ENCODE measurements at places on chromosomes 3 and 15.

- DNase-seq = no peak
These were observed 38.7 kb upstream of the ROBO2 start for GRCh38 chr3:77001062-77001701.

- DNase-seq = no peak
These were observed 22.7 kb upstream of the CHRNB4 start for GRCh38 chr15:78663703-78664102.

DNA sequence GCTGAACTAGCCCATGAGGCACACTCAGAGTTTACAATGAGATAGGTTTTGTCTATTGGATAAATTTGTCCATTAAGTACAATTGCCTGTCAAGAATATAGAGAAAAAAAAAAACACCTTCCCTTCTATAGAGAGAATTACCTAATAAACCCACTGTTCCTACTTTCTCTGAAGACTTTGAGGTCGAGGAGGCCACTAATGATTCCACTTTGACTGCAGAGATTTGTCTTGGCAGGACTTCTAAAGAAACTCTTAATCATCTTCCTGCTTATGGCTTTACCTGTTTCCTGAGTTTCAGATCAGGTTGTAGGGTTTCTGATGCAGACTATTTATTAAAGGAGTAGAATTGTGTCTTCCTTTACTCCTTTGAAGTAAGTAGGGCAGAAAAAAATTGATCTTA, 342.4 kb upstream of the KCNMB2 start:
- no peak for DNase-seq

DNA sequence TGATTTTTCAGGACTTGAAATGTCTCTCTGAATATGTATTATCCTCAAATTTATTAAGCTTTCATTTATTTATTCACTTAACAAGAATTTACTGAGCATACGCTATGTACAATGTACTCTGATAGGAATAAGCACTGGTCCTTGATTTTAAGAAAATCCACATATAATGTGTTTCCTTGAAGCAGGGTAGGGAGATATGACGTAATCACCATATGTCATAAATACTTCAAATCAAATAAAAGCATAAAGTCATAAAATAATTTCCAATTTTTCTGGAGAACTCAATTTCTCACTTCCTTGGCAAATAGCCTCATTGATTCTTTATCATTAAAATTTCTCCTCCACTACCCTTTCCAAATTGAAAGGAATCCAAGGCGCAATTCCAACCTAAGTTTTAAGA, 177.8 kb upstream of the GAP43 start:
- no peak for DNase-seq

GRCh38 chr3:119630880-119631329, 29.5 kb downstream of the POPDC2 start:
- DNase-seq = no peak

DNA sequence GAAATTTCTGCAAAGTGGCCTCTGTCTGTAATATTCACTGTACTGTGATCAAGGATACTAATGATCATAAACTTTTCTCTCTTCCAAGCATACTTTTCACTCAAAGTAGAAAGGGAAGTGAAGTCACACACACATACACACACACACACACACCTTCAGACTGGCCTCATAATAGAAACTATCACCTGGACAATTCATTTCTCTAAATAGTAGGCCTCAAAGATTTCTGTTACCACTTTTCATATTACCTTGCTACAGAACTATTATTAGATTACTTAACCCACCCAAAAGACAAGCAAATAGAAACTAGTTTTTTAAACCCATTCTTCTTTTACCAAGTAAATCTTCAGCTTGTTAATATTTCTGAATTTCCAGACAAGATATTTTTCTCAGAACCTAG, 12.2 kb downstream of the CPB1 start:
- DNase-seq = no peak

GRCh38 chr3:174125267-174125824, 727.8 kb downstream of the NLGN1 start:
- no peak for DNase-seq

- DNase-seq = no peak
These were observed 25.0 kb downstream of the PLCL2 start for GRCh38 chr3:16909802-16910201.

DNA sequence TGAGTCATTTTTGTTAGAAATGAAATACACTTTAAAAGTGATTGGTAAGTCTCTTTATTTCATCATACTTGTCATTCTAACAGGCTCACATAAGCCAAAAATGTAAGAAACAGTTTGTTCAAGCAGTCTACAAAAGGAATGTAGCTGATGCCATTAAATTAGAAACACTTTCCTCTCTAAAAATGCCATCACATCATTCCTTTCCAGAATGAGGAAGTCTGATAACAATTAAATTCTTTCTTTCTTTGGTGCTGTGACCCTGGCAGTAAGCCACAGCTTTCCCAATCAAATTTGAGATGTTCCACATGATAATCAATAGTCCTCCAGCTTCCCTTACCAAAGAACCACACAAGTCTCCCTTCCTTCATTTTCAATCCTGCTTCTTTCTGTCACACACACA, 9.4 kb upstream of the P2RY1 start:
- DNase-seq = no peak

- no peak for DNase-seq
These were observed 112.3 kb downstream of the P3H2 start for GRCh38 chr3:190008432-190008831.

GRCh38 chr3:50274371-50275104, 4.3 kb upstream of the LSMEM2 start:
- no peak for DNase-seq
